Activated T-helper 17 cell treated with anti-CD3 and anti-CD28 coated beads, Interleukin-2, amount 50 U/mL, for 72 hours (primary cell): ENCODE measurements at places on chromosomes 1 and 21. TPM values are rescaled to one million over a fixed set of nuclear protein-coding genes. Genes with fewer than 3 reads are reported as not detected.

The IL12RB2 gene
- total RNA-seq, result 57.4 TPM

The EEIG2 gene
- total RNA-seq, result 6.7 TPM

The GBP6 gene
- total RNA-seq, result 0.28 TPM

The COL9A2 gene
- total RNA-seq, result 18.9 TPM

DNA sequence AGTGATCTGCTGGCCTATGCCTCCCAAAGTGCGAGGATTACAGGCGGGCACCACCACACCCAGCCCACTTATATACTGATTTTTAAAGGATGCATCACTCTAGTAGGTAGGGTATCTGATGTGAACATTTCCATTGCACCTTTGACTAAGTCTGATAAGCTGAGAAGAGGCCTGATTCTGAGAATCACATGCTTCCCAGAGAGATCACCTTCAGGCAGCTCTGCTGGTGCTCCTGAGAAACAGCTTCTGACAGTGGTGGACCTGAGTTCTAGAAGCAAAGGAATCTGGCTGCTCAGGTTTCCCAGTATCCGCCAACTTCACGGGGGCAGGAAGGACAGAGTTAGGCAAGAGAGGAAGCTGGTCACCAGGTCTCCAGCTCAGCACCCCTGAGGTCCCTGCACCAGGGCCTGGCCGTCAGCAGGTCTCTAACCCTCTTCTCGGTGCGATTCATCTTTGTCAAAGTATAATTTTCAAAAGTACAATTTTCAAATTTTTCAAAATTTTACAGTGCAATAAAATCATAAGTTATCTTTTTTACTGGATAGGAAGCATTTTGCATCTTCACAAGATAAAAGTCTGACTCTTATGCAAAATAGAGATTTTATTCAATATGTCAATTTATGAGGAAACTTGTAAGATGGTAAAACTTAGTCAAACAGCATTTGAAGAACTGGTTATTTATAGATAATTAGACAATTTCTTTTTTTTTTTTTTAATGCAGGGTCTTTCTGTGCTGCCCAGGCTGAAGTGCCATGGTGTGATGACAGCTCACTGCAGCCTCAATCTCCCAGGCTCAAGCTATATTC lies 25.8 kb upstream of the MPZL1 start:
- no peak for ATAC-seq
- peaks cover 8% of the 10 kb centered on the region for H3K4me1 ChIP-seq
- H3K4me3 ChIP-seq, result no peak overlapping the region

- H3K27me3 ChIP-seq, result peaks cover 45% of the 10 kb centered on the region
- H3K36me3 ChIP-seq, result no peaks in the 10 kb centered on the region
- H3K4me3 ChIP-seq, result no peak overlapping the region
Measured at GRCh38 chr1:204959374-204959773, 83.6 kb upstream of the CNTN2 start.

GRCh38 chr1:220527908-220528678 lies at the start of gene MARK1:
Gene MARK1, plus strand, starts transcription at chr1:220528136. Its CDS starts 687 bp downstream, at chr1:220528823.
- peaks cover 6% of the 10 kb centered on the region for H3K36me3 ChIP-seq
- H3K27ac ChIP-seq, result peak within 1 kb of the TSS; percentile 24
- peak within 1 kb of the TSS; percentile 93 for H3K4me3 ChIP-seq

DNA sequence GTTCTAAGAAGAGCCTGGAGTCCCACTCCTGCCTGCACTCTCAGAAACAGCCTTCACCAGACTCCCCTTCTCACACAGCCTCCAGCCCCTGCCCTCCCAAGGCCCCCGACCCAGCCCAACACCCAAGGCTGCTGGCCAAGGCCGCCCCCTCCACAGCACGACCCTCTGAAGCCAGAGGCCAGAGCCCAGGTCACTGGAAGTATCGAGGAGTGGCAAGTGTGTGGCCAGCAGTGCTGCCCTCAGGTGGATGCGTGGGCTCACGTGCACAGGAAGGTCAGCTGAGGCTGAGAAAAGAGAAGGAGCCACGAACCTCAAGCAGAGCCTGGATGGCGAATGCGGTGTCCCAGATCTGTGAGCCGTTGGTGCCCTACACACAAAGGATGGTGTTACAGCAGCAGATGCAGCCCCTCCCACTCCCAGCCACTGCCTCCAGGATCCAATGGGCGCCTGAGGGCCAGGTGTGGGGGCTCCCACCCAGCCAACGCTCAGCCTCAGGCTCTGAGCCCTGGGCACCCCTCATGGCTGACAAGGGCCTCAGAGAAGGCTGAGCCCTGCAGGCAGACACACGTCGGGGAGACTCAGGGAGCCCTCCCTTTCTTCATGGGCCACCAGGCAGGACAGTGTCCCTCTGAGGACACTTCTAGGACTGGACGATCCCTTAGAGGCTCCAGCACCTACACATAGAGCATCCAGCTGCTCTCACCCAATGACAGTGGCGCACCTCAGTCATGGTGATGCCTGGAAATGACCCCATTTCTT lies 18.0 kb downstream of the LSS start:
- no peak overlapping the region for H3K27ac ChIP-seq
- H3K4me1 ChIP-seq, result no peaks in the 10 kb centered on the region
- H3K4me3 ChIP-seq, result no peak overlapping the region
- peaks cover 8% of the 10 kb centered on the region for H3K36me3 ChIP-seq
- ATAC-seq, result no peak
- no peaks in the 10 kb centered on the region for H3K27me3 ChIP-seq

DNA sequence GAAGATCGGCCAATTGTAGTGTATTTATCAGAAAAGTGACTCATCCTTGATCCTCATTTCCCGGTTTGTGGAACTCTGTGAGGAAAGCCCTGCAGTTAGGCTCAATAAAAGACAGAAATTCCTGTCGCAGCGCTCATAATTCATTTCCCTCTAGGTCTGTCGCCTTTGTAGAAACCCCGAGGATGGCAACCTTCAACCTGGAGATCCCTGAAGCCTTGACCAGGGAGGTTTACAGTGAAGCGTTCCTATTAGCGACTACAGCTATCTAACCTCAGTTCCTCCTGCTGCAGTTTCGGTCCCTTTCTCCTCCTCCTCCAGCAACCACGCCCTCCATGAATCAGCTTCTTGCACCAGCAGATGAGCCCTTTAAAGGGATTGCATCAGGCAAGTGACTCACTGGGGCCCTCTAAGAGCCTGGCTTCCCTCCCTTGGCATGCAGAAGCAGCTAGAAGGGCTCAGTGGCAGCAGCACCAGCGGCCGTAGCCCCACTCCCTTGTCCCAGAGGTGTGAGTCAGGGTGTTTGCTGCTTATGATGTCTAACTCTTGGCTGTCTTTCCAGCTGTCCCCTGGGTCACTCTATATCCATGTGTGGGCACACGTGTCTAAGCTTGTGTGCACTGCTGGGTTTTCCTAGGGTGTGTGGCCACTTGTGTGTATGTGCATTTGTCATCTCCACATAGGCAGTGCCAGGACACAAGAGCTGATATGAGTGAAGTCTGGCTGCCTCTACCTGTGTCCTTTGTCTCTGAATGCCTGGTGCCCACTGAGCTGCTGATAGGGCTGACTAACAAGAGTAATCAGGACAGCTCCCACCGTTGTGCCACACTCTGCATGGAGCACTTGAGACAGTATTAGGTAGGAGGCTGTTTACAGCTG lies 779 bp upstream of the STK40 start:
- peaks cover 48% of the 10 kb centered on the region for H3K36me3 ChIP-seq
- no peaks in the 10 kb centered on the region for H3K27me3 ChIP-seq
